ENCODE measurements at places on chromosomes 11 and 22. TPM values are rescaled to one million over a fixed set of nuclear protein-coding genes. Genes with fewer than 3 reads are reported as not detected.

GRCh38 chr11:93143186-93143585 is 54.6 kb downstream of the SLC36A4 start:
- no peak for DNase-seq

Gene KCNQ1
- 0.46 TPM for total RNA-seq

GRCh38 chr11:30919389-30920152 is 333.4 kb upstream of the MPPED2 start:
- peak; percentile 23 for DNase-seq

Gene SCN4B
- not detected for total RNA-seq

DNA sequence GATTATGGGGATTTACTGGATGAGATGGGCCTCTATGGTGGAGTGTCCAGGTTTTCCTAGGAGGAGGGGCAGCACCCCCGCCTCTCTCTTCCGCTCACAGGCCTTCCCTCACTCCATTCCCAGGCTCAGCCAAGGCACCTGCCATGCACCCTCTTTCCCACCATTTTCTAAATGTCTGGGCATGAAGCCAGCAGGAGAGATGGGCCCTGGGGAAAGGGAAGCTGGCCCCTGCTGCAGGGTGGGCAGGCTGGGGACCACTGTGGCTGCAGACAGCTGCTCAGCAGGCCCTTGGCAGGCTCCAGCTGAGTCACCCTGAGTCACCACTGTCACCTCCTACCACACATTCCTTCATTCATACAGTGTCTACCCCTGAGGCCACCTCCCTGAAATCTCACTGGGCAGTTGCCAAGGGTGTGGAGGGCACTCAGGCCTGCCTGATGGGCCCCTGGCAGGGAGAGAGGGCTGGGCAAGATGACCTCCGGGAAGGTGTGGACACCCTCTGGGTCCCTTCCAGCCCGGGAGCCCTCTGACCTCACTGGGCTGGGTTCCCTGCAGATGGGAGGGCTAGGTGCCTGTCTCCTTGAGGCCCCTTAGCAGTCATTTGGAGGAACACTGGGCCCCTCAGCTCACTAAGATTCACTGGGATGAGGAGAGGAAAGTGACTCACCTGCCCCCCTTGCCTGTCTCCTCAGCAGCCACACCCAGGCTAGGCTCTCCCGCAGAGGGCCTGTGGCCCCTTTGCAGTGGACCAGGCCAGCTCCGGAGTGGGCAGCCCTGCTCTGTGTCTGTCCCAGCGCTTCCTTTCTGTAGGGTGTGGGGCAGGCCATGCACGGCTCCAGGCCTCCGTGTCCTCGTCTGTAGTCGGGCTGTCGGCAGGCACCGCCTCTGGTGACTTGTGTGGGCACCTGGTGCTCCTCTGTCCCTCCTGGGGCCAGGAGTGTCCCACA is 7.8 kb downstream of the MYEOV start:
- DNase-seq = peak; percentile 52

- no peak for DNase-seq
Observed at GRCh38 chr22:30305906-30306626, 16.8 kb upstream of the CASTOR1 start.

Gene MADD
- 14.0 TPM for total RNA-seq

Gene CARNS1
- total RNA-seq = 0.23 TPM

GRCh38 chr11:69251639-69252489 is 42.1 kb upstream of the MYEOV start:
- no peak for DNase-seq

GRCh38 chr11:65640483-65641296 is 2.8 kb downstream of the SIPA1 start:
- no peak for DNase-seq

Gene PATE2
- total RNA-seq = 0.07 TPM

Gene SLC22A8
- not detected for total RNA-seq

Gene LSP1
- 0.58 TPM for total RNA-seq

- DNase-seq = no peak
Observed at GRCh38 chr11:36564376-36565030, 3.3 kb upstream of the RAG1 start.

Gene MAJIN
- total RNA-seq = not detected

Gene OR8D1
- not detected for total RNA-seq

DNA sequence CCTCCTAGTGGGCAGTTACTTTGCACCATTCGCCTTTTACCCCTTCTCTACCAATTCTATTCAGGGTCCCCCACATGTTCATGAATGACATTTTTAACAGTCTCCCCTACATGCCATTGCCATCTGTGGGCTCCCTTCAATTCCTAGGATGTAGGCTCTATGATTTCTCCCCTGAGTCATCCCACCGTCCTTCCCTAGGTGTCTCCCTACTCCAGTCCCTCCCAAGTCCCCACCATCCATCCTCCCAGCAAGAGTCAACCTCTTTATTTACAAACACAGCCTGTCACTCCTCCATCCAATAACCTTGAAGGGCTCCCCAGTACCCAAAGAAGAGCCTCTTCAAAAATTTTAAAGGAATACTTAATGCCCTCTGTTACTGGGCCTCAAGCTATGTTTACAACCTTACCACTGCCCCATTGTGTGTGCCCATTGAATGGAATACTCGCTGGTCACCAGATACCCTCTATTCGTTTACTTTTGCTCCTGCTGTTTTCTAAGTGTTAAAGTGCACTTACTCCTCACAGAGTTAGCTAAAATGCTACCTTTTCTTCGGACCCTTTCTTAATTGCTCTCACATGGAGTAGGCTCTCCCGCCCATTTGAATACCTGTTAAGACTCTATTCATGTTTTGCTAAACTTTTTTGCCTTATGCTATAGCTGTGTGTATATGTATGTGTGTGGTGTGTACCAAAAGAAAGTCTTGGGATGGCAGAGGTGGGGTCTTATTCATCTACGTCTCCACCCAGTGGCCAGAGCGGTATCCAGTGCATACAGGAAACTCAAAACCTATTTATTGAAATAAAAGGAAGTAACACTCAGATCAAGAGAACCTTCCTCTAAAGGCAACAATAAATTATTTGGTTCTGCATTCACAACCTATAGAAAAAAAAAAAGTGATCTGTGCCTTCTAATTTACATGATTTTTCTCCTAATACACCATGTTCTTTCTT is 235.8 kb upstream of the CCDC90B start:
- no peak for DNase-seq

GRCh38 chr22:39994041-39994565 is 651 bp upstream of the FAM83F start:
- DNase-seq = no peak

GRCh38 chr11:121241343-121242211 is 51.0 kb upstream of the SC5D start:
- no peak for DNase-seq

DNA sequence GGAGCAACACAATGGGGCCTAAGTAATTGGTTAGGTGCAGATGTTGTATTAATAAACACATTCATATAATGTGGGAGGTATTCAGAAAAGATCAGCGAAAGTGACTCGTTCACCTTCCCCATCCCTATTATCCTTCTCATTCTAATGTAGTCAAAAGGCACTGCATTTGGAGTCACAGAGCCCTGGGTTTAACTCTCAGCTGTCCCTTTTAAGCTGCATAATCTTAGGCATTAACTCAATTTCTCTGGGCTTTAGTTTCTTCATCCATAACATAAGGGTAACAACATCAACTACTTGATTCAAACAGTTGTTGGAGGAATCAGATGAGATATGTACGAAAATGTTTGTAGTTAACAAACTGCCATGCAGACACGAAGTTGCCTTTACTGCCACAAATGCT is 187.6 kb upstream of the PITPNB start:
- no peak for DNase-seq

Gene UPK3A
- 2.0 TPM for total RNA-seq

Gene AGBL2
- 0.06 TPM for total RNA-seq

Gene MIOX
- not detected for total RNA-seq

DNA sequence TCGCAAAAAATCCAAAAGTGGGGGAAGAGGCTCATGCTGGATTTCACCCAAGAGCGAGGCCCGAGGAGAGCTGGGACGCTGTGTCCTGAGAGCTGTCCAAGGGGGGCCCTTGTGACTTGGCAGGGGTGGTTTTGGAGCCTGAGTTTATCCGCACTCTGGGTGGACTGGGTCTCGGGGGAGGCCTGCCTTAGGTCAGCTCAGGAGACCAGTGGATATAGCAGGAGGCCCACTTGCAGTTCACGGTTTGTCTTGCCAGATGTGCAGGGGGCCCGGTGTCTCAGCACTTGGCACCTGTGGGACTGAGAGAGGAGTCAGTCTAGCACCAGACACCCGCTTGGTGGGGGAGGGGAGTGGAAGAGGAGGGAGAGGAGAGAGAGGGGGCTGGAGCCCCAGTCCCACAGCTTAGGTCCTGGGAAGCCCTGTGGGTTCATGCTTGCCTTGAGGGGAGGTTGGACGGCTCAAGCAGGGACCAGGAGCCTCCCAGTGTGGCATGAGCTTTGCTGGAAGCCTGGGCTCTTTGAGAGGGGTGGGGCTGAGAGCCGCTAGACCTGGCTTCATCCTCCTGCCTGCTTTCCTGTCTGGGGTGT is 33.4 kb downstream of the PARVB start:
- no peak for DNase-seq

GRCh38 chr11:48051217-48051830 is 71.0 kb downstream of the PTPRJ start:
- DNase-seq = no peak

DNA sequence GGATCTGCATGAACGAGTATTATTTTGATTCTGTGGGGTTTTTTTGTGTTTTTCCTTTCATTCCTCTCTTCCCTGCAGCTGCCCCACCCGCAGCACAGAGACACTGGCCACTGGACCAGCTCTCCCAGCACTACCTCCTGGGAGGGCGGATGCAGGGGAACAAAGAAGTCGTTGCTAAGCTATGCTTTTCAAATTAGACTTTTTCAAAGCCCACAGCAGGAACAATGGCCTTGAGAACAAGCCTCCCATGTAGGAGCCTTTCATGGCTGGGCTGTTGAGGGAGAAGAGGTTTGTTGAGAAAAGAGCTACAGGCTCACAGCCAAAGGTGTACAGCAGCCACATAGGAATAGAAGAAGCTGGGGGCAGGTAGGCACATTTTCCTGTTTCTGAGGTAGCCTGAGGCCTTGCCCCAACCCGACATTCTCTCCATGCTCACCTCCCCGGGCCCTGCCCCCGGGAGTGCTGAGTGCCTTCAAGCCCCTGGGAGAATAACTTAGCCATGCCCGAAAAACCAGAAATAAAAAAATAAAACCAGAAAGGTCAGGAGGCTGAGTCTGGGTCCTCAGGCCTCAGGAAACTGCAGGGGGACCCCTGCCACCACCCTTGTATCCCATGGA is 20.5 kb upstream of the SYT12 start:
- DNase-seq = no peak

Gene KCNE3
- 4.9 TPM for total RNA-seq

DNA sequence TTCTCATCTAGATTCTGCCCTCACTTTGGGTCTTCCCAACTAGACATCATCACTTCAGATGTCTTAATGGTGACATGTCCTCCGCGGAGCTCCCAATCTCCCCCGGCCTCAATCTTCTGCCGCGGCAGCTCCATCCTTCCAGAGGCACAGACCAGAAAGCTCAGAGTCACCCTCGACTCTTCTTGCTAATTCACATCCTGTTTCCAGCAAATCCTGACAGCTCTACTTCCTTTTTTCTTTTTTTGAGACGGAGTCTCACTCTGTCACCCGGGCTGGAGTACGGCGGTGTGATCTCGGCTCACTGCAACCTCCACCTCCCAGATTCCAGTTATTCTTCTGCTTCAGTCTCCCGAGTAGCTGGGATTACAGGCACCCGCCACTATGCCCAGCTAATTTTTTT is 54.5 kb downstream of the CACNG2 start:
- DNase-seq = no peak
